Endothelial cell of umbilical vein (primary cell): ENCODE measurements at places on chromosomes 11 and 22.

- no peaks in the 10 kb centered on the region for H3K27me3 ChIP-seq
- H3K36me3 ChIP-seq = no peaks in the 10 kb centered on the region
- peak; percentile 79 for DNase-seq
- H3K4me1 ChIP-seq = peaks cover 6% of the 10 kb centered on the region
- H3K4me3 ChIP-seq = no peak overlapping the region
These were observed 99.4 kb upstream of the BLID start for GRCh38 chr11:122215244-122215992.

DNA sequence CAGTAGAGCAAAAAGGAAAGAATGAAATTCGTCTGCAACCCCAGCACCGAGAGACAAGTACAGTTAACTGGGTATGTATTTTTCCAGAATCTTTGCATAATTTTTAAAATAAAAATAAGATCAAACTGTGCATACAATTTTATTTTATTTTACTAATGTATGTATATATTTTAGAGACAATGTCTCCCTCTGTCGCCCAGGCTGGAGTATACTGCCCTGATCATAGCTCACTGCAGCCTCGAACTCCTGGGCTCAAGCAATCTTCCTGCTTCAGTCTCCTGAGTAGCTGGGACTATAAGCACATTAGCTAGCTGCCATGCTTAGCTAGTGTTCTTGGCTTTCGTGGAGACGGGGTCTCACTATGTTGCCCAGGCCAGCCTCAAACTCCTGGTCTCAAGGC is 18.8 kb upstream of the DRD2 start:
- H3K27ac ChIP-seq = no peak overlapping the region
- H3K27me3 ChIP-seq = no peaks in the 10 kb centered on the region
- no peaks in the 10 kb centered on the region for H3K4me1 ChIP-seq

- H3K4me3 ChIP-seq = peak overlapping the region; percentile 64
- H3K27ac ChIP-seq = no peak overlapping the region
- DNase-seq = no peak
- peaks cover 3% of the 10 kb centered on the region for H3K27me3 ChIP-seq
- H3K36me3 ChIP-seq = no peaks in the 10 kb centered on the region
These were observed 1.5 kb downstream of the CLCF1 start for GRCh38 chr11:67371911-67372320.

- DNase-seq = peak; percentile 39
- peak overlapping the region; percentile 72 for H3K27ac ChIP-seq
- H3K4me1 ChIP-seq = peaks cover 21% of the 10 kb centered on the region
- H3K4me3 ChIP-seq = no peak overlapping the region
These were observed 1.3 kb downstream of the STX3 start for GRCh38 chr11:59756558-59756840.

GRCh38 chr22:26673486-26673885 is 16.1 kb downstream of the MIAT start:
- H3K4me1 ChIP-seq = peaks cover 21% of the 10 kb centered on the region
- DNase-seq = no peak
- H3K4me3 ChIP-seq = peak overlapping the region; percentile 76
- H3K36me3 ChIP-seq = no peaks in the 10 kb centered on the region
- no peaks in the 10 kb centered on the region for H3K27me3 ChIP-seq

DNA sequence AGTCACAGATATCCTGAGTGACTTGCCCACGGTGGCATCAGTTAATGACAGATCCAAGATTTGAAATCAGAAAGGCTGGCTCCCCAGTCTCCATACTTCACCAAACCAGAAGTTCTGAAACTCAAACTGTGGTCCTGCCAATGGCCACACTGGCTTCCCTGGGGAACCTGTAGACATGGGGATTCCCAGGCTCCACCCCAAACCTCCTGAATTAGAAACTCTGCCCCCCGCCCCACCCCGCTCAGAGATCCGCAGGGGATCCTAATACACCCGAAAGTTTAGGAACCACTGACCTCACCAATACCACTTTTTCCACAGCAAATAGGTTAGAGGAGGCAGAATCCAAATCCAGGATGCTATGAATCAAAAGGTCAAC is 15.3 kb downstream of the RTN4RL2 start:
- H3K4me1 ChIP-seq = peaks cover 7% of the 10 kb centered on the region
- no peak overlapping the region for H3K4me3 ChIP-seq
- DNase-seq = no peak
- H3K27me3 ChIP-seq = peaks cover 5% of the 10 kb centered on the region
- no peaks in the 10 kb centered on the region for H3K36me3 ChIP-seq
- H3K27ac ChIP-seq = no peak overlapping the region

DNA sequence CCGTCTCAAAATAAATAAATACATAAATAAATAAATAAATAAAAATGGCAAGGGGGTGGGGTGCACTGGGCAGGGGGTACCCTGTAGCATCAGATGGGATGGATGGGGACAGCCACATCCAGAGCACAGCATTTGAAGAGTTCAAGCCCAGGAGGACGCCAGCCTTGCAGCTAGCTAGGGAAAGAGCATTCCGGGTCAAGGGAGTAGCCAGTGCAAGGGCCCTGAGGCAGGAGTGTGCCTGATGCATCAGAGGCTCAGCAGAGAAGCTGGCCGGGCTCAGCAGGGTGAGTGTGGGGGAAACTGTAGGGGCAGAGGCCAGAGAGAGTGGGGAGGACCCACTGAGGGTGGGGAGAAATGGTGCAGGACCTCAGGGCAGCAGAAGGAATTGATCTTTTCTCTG is 23.7 kb upstream of the CCND1 start:
- no peaks in the 10 kb centered on the region for H3K36me3 ChIP-seq
- no peak overlapping the region for H3K27ac ChIP-seq
- H3K4me3 ChIP-seq = no peak overlapping the region
- peaks cover 3% of the 10 kb centered on the region for H3K27me3 ChIP-seq

DNA sequence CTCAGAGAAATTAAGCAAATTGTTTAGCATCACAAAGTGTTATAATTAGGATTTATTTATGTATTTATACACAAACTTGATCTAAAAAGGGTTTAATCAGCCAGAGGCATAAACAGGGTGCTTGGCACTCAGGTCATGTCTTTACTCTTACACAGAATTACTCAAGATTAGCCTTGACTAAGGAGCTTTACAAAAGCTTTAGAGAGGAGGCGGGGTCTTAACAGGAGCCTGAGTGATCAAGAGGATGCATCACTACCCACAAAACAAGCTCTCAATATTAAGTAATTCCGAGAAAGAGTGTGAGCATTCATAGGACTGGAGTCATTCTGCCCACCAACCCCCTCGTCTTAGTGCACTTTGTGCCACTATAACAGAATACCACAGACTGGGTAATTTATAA is 103.0 kb downstream of the SPATA19 start:
- no peaks in the 10 kb centered on the region for H3K27me3 ChIP-seq
- no peak overlapping the region for H3K27ac ChIP-seq
- no peaks in the 10 kb centered on the region for H3K36me3 ChIP-seq
- no peak for DNase-seq
- no peaks in the 10 kb centered on the region for H3K4me1 ChIP-seq
- no peak overlapping the region for H3K4me3 ChIP-seq

GRCh38 chr11:46760429-46761128 is 41.6 kb downstream of the F2 start:
- no peaks in the 10 kb centered on the region for H3K27me3 ChIP-seq
- no peaks in the 10 kb centered on the region for H3K4me1 ChIP-seq

- no peaks in the 10 kb centered on the region for H3K27me3 ChIP-seq
- H3K4me1 ChIP-seq = peaks cover 7% of the 10 kb centered on the region
- no peak overlapping the region for H3K4me3 ChIP-seq
These were observed 20.9 kb upstream of the BAIAP2L2 start for GRCh38 chr22:38131399-38131798.
